Transverse colon (tissue), 4 donors: ENCODE measurements at places on chromosomes 3 and 15. TPM values are rescaled to one million over a fixed set of nuclear protein-coding genes. Genes with fewer than 3 reads are reported as not detected.

Gene ADGRG7
- total RNA-seq: 10.8 TPM

Gene IL16
- total RNA-seq: 40.0 TPM

DNA sequence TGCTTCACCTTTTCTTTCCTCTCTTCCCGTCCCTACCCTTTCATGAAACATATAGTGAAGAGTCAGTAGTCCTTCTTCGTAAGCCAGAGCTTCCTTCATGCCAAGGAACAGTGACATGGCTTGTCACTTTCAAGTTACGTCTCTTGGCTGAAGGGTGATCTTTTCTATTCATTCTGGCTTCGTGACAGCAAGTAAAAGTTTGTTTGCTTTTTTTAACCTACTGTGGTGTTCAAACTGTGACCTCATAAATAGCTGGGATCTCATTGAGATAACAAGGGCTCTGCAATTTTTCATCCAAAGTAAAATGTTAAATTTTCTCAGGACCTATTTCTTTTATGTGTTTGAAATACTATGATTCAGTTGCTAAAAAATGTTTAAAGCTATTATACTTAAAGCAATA is 10.5 kb downstream of the CDIN1 start:
- DNase-seq: no peak

- DNase-seq: no peak
Measured at GRCh38 chr3:171229173-171229572, 202.7 kb upstream of the SLC2A2 start.

DNA sequence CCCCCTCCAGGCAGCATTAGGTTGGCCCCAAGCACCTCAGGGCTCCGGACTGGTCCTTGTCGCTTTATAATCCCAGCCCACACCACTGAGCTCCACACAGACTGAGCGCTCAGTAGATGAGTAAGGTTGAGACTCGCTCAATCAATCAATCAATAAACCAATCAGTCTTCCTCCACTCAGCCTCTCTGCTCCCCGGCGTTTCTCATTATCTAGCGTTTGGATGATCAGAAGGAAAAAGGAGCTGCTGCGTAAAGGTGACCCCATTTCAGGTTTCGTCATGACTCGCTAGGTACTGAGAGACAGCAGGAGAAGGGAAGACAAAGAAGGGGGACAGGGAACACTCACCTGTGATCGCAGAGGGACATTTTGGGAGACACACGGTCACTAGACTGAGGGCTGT is 41.2 kb downstream of the ZNF710 start:
- DNase-seq: no peak

Gene FOXB1
- not detected for total RNA-seq

DNA sequence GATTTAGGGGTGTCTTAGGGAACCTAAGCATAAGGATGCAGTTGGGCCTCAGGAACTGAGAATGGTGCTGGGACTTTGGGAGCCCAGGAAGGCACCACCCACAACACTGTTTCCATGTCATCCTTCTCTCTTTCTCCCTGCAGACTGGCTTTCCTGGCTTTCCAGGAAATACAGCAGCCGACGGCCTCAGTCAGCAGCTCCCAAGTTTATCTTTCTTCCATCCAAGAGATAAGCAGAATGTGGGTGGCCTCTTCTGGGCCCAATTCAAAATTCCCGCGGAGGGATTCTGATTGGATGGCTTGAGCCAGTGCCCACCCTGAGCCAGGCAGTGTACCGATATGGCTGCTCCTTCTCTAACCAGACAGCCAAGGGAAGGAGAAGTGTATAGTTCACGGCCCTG is 4.5 kb upstream of the CLN6 start:
- DNase-seq: no peak

DNA sequence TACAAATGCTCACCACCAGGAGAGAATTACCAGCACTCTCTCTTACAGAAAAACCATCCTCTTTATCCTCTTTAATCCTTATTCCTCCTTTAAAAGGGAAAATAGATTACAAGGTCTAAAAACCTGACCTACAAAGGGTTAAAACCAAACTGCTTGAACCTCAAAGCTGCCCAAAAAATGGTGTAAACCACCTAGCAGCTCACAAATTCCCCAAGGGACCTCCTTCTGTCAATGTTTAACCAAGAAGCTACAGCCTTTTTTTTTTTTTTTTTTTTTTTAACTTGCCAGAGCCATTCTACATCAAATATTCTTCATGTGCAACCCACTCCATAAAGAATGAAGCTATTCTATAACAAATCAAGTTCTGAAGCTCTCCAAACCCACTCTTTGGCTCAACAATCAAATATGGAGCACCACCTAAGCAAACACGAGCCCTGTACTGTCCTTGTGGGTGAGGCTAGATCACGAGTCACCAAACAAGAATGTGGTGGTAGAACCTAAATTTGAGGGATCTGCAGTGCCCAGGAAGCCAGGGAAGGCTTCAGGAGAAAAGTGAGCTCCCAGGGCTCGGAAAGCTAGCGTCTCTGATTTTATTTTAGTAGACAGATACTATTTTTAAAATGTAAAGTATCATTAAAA is 20.1 kb downstream of the OSBPL10 start:
- DNase-seq: no peak

GRCh38 chr3:46162975-46163555 is 45.0 kb downstream of the CCR1 start:
- no peak for DNase-seq

- DNase-seq: no peak
Measured at GRCh38 chr3:59771768-59772181, 722.0 kb upstream of the CFAP20DC start.

DNA sequence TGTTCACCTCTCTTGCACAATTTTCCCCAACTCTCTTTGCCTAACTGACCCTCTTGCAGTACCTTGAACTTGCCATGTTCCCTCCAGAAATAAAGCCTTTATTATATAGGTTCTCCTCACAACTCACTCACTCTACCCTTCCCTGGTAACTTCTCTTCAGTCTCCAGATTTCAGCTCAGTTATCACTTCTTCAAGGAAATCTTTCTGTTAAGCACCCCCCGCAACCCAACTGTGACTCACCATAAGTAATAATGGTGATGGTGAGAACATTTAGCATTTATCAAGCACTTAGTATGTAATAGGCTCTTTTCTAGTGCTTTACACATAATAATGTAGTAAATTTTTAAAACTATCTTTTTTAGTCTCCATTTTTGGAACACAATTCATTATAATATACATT is 8.1 kb upstream of the OR5K1 start:
- DNase-seq: no peak

Gene WDR93
- not detected for total RNA-seq

Gene SNTN
- not detected for total RNA-seq

DNA sequence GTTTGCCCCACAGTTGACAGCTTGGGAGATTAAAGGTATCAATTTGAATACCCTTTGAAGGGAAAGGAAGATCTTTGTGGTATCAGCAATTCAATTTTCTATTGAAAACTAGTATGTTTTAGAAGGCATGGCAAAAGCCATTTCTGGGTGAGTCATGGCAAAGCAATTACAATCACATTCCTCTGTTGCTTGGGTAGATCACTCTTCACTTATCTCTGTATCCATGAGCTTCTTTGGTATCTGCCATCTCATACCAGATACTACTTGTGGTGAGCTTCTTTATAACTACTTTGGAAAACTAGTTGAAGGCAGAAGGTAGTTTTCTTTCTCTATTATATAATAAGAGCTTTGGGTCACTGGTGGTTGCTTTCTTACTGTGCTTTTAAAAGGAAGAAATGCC is 28.3 kb upstream of the LSAMP start:
- no peak for DNase-seq

- no peak for DNase-seq
Measured at GRCh38 chr3:116433552-116433951, 11.7 kb downstream of the LSAMP start.

DNA sequence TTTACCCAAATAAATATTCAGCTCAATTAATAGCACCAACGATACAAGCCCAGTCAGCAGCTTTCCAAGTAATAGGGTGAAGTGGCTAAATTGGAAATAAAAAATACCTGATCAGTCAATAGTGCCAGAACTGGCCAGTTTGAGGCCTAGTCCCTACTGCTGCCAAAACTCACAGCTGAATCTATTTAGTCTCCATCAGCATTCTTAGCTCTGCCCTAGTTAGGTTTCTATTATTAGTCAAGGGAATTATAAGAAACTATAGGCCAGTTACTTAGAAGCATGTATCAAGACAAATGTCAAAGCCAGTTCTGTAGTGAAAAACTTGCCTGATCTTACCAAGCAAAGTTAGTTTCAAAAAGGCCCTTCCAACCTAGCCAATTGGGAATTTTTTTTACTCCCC is 146.2 kb upstream of the ZBTB20 start:
- DNase-seq: no peak

- DNase-seq: no peak
Measured at GRCh38 chr15:39448409-39448808, 132.5 kb upstream of the THBS1 start.

Gene GPR176
- total RNA-seq: 10.9 TPM
